ENCODE measurements at places on chromosomes 16 and 17.

- no peak for DNase-seq
Measured at GRCh38 chr17:45123930-45124796, 8.2 kb downstream of the PLCD3 start.

DNA sequence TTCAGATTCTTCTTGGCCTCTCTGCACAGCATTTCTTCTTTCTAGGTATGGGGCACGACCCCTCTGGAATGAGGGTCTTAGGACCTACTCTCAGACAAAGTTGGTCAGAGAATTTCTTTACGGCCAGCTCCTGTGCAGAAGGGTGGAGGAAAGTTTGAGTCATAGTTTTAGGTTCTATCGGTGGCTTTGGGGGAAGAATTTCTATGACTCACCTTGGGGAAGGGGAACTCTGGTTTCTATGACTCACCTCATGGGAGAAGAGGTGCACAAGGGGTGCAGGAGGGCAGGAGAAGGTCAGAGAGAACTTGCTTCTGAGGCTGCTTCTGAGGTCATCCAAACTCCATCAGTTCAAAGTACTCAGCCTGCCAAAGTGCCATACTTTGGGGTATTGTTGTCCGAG lies 2.5 kb upstream of the ABCC12 start:
- DNase-seq, result no peak

DNA sequence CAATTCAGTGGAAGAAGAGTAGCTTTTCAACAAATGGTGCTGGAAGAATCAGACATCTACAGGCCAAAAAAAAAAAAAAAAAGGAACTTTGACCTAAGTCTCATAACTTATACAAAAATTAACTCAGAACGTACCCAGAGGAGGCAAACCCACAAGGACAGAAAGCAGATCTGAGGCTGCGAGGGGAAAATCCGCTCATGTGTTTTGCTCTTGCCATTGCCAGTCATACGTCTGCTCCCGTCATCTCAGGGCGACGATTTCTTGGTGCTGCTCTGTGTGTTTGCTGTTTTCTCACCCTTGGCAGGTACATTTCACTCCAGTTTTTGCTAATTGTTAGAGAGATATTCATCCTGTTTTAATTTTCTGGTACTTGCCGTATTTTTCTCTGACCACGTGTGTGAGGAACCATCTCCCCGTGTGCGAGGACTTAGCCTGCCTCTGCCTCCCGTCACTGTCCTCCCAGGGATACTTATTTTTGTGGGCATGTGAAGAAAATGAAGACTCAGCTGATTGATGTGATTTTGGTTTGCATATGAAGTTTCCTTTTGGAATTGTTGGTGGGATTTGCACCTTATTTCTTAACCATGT lies 33.4 kb upstream of the ACSF3 start:
- DNase-seq, result no peak

GRCh38 chr17:58702045-58702476 lies 9.7 kb downstream of the RAD51C start:
- DNase-seq, result no peak

DNA sequence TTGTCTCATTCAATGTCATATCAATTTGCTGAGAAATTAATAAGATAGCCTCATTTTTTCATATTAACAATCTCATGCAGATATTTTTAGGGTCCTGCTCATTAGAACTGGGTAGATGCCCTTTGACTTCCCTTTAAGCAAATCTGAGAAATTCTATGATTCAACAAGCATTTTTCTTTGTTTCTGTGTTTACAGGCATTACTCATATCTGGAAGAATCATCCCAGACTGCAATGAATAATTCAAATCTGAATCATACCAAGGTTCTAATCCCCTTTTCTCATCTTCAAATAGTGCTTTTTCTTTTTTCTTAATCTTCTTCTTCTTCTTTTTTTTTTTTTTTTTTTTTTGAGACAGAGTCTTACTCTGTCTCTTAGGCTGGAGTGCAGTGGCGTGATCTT lies 69.2 kb upstream of the KIFC3 start:
- no peak for DNase-seq

DNA sequence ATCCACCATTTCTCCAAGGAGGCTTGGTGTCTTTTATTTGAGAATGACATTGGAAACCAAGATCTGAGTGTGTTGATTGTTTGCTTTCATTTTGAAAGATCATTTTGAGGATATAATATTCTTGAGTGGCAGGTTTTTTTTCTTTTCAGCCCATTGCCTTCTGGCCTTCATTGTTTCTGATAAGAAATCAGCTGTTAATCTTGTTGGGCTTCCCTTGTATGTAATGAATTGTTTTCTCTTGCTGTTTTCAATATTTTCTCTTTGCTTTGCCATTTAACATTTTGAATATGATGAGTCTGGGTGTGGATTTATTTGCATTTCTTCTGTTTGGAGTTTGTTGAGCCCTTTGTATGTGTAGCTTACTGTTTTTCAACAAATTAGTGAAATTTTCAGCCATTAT lies 22.0 kb downstream of the PRSS54 start:
- no peak for DNase-seq

- DNase-seq, result no peak
Measured at GRCh38 chr17:61302953-61303816, 96.5 kb upstream of the TBX2 start.

DNA sequence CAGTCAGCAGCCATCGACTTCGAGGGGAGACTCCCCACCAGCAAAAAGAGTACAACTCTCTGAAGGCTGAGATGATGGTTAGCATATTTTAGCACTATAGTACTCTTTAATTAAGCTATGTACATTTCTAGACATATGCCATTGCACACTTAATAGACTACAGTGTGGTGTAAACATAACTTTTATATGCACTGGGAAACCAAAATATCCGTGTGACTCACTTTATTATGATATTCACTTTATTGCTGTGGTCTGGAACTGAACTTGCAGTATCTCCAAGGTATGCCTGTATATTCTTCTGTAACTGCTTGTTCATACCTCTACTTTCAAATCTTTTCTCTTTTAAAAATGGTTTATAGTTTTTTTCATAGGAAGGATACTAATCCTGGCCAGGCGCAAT lies 11.0 kb upstream of the NXPH3 start:
- DNase-seq, result no peak

- no peak for DNase-seq
Measured at GRCh38 chr16:9481747-9482730, 390.6 kb downstream of the HAPSTR1 start.

DNA sequence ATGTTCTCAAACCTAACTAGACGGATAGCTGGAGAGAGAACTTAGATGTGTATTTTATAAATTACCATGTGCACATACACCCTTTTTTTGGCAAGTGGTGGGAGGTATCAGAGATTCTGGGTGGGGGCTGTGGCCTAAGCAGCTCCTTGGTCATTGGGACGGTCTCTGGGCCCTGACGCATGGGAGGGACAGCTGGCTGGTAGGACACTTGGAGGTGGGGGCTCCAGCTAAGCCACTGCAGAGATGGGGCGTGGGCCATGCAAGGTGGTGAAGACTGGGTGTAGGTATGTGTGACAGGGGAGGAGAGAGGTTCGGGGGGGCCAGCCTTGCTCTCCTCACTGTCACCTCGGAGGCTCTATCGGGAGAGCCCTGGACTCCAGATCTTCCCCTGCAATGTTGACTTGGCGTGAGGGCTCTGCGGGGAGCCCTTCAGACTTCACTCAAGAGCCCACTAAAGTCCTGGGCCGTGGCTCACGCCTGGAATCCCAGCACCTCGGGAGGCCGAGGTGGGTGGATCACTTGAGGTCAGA lies 17.1 kb downstream of the C1QTNF1 start:
- DNase-seq, result no peak

DNA sequence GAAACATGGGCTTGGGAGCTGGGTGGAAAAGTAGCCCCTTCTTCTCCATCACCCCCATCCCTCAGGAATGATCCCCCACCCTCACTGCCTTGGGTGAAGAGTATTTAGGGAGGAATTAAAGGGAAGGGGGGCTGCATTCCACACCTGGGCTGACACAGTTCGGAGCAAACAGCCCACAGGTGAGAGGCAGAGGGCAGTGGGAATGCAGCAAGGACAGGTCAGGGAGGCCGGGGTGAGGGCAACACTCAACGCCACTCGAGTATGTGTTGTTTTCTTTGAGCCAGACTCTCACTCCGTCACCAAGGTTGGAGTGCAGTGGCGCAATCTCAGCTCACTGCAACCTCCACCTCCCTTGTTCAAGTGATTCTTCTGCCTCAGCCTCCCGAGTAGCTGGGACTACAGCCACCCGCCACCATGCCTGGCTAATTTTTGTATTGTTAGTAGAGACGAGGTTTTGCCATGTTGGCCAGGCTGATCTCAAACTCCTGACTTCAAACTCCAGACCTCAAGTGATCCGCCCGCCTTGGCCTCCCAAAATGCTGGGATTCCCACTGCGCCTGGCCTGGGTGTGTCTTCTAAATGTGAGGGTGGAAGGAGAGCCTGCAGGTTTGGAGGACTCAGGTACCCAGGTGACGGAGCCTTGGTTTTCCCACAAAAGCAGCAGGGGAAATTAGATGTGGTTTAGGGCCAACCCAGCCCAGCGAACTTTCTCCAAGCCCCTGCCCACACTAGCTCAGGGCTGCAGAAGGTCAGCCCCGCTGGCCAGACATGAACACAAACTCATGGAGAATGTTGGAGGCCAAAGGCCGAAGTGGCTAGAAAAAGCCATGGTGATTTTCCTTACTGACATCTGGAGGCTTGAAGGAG lies 21.2 kb upstream of the ITGA3 start:
- no peak for DNase-seq

GRCh38 chr16:88071908-88072307 lies 120.7 kb downstream of the BANP start:
- no peak for DNase-seq

DNA sequence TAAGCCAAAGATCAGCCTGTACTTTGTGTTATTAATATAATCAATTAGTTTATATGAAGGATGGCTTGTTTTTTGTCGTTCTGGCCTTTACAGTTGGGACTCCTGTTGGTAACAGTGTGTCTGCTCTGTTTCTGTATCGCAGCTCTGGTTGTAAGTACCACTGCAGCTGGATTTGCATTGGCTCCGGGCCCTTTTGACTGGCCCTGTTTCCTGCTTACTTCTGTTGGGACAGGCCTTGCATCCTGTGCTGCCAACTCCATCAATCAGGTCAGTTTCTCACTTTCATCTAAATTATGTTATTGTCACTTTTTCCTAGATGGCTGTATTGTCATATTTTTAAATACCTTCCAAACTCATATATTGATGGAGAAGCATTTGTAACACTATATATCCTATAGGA lies 32.7 kb downstream of the COX10 start:
- no peak for DNase-seq

- no peak for DNase-seq
Measured at GRCh38 chr16:65414284-65414984, 292.6 kb upstream of the CDH11 start.

GRCh38 chr17:74474043-74474792 lies 7.8 kb downstream of the CD300A start:
- no peak for DNase-seq

DNA sequence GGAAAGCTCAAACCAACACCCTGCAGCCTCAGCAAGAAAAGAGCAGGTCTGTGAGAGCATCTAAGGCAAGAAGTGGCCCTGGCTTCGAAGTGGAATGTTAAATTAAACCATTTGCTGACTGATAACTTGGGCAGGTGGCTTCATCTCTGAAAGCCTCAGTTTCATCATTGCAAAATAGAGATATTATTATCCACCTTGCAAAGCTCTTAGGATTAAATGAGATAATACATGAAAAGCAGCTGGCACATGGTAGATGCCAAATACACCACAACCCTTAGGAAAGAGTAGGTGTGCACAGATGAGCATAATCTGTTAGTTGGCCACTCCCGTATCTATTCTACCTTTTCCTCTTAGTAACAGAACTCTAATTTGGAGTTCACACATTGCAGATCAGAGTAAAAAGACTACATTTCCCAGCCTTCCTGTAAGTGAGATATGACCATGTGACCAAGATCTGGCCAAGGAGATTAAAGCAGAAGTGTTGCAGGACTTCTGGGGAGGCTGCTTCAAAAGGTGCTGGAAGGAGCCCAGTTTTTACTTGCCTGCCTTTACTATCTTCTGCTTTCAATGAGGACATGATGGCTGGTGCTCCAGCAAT lies 288.7 kb downstream of the SOX9 start:
- DNase-seq, result no peak

GRCh38 chr17:75773808-75774470 lies 8.9 kb upstream of the GALK1 start:
- DNase-seq, result no peak

DNA sequence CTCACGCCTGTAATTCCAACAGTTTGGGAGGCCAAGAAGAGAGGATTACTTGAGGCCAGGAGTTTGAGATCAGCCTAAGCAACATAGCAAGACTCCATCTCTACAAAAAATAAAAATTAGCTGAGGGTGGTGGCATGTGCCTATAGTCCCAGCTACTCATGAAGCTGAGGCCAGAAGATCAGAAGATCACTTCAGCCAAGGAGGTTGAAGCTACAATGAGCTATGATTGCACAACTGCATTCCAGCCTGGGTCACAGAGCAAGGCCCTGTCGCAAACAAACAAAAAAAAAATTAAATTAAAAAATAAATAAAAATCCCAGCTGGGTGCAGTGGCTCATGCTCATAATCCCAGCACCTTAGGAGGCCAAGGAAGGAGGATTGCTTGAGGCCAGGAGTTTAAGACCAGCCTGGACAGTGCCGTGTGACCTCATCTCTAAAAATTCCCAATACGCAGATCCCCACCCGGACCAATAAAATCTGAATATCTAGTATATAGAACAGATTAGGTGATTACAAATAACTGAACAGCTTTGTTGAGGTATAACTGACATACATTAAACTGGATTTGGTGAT lies 18.2 kb upstream of the ATF7IP2 start:
- no peak for DNase-seq

DNA sequence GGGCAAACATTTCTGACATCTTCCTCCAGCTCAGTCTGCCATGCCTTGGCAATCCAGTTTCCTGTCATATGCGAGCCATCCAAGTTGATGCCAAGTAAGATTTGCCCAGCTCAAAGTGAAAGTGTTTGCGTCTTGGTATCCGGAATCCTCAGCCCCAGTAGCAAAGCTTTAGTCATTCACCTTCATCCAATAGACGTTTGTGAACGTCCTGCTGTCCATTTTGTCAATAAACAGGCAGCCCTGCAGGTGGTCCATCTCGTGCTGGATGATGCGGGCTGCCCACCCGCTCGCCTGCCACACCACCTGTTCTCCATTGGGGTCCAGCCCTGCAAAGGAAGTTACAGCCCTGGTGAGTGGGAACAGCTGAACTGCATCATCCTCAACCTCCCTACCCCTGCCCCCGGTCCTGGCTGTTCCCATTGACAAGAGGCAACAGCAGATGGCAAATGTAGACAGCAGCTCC lies 1.5 kb downstream of the PDF start:
- no peak for DNase-seq

GRCh38 chr16:76787394-76787793 lies 403.6 kb upstream of the MON1B start:
- DNase-seq, result no peak

GRCh38 chr17:74182041-74182723 lies 21.3 kb upstream of the RPL38 start:
- DNase-seq, result no peak

All from activated T-cell treated with anti-CD3 and anti-CD28 coated beads for 1 hour (primary cell).